ENCODE measurements at places on chromosomes 1 and 21.

- DNase-seq: no peak
Observed at GRCh38 chr1:242005866-242006535, 7.1 kb upstream of the MAP1LC3C start.

- no peak for DNase-seq
Observed at GRCh38 chr1:152858062-152858461, 1.7 kb upstream of the LCE7A start.

- no peak for DNase-seq
Observed at GRCh38 chr1:212030936-212031528, 4.3 kb downstream of the INTS7 start.

DNA sequence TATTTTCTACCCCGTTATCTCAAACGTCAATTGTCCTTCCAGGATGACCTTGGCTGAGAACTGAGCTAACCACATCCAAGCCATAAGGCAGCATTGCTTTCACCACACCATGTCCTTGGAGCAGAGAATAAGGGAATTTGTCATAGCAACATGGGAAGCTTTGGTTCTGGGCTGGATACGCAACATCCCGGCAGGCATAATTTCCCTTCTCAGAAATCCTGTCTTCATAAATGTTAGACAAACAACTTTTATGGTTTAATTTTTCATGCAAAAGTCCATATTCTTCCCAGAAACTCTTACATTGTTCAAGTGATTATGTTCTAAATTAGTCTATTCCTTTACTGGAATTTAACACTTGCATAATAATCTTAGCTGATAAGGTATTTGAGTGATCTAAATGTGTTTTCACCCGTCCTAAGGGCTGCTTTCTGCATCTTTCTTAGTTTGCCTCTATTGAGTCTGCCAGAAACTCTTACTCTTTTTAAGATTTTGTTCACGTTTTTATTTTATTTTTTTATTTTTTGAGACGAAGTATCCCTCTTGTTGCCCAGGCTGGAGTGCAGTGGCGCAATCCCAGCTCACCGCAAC is 51.8 kb downstream of the KCNJ15 start:
- no peak for DNase-seq

GRCh38 chr1:186700722-186701121 is 20.5 kb upstream of the PTGS2 start:
- no peak for DNase-seq

GRCh38 chr1:182998482-182998881 is 24.7 kb upstream of the LAMC1 start:
- DNase-seq: no peak

All from stimulated activated CD8-positive, alpha-beta memory T cell treated with anti-CD3 and anti-CD28 coated beads, Interleukin-4, amount 100 ng/mL, for 24 hours (primary cell).